ENCODE measurements at places on chromosomes 6 and 20.

DNA sequence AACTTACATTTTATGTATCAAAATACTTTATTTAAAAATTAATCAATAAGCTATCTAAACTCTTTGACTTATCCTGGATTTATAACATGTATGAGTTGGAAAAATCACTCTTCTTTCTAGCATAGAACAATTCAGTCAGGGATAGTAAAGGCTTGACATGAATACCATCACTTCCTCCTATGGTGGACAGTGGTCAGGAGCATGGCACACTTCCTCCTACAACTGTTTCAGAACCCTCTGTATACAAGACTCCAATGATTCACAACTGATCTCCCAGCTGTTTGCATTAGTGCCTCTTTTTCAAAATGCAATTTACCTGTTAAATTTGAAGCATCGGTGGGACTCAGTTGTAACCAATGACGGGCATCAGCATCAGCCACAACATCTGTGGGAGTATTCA, 129.7 kb downstream of the RALGAPA2 start:
- no peak for DNase-seq

DNA sequence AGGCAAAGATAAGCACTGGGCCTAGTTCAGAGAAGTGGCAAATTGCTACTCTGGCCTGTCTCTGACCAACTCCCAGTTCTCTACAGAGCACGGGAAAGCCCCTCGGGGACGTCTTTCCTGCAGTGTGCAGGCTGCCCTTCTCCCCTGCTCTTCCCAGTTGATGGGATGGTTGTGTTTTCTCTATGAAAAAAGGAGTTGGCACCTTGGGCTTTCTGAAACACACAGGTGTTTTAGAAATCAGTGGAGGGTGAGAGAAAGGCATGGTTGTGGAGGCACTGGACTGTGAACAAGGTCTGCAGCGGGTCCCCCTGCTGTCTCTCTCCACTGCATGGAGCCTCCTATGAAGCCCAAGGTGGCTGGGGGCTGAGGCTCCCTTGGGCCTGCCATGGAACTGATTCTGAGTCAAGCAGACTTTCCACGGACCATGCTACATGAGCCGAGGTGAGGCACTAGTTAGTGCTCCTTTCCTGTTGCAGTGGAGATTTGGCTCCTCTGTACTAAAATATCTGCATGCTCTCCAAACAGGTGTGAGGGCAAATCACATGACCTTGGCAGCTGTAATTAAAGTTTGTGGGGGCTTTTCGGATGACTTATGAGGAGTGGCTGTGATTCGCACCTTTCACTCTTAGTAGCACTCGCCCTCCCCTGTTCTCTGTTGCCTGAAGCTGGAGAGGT, 16.3 kb downstream of the GTSF1L start:
- no peak for DNase-seq

DNA sequence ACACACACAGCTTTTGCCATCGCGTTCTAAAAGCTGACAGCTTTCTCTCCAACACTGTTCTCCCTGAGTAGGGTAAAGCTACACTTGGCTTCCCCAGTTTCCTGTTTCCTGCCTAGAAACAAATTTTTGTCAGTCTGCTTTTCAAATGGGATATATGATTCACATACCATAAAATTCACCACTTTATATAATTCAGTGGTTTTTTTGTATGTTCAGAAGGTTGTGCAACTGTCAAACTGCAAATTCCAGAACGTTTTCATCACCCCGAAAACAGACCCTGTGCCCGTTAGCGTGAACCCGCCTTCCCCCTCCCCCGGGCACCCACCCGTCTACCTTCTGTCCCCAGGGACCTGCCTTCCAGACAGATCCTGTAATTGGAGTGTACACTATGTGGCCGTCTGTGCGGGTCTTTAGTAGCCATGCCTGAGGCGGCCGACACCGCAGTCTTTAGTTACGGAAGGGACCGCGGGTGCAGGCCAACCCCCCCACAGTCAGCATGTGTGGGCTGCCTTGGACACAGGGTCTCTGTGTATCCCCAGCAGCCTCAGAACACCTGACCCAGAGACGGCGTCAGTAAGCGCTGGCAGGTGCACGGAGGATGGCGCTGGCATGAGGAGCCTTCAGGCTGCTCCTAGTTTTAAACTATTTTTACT, 16.6 kb downstream of the HRH3 start:
- no peak for DNase-seq

- DNase-seq: no peak
Measured at GRCh38 chr6:134525190-134525868, 207.4 kb upstream of the SGK1 start.

GRCh38 chr6:147285087-147285855, 81.1 kb downstream of the STXBP5 start:
- DNase-seq: no peak

DNA sequence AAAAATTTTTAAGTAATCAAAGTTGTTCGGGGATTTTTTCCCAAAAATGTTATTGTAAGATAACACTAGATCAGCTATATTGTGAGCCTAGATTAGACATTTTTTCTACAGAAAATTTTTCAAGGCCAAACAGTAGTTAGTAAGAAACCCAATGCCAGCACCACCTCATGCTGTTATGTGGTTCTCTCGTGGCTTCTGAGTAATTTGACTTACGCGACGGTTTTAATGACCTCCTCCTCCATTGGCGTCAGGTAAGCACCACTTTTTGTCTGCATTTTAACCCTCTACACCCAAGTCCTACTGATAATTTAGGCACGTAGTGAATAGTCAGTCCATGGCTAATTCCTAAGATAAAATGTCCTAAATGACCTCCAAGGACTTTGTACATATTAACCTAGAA, 9.7 kb downstream of the RPS6KA2 start:
- no peak for DNase-seq

All from left renal pelvis (tissue), 4 donors.